ENCODE measurements at places on chromosomes 13 and 19.

DNA sequence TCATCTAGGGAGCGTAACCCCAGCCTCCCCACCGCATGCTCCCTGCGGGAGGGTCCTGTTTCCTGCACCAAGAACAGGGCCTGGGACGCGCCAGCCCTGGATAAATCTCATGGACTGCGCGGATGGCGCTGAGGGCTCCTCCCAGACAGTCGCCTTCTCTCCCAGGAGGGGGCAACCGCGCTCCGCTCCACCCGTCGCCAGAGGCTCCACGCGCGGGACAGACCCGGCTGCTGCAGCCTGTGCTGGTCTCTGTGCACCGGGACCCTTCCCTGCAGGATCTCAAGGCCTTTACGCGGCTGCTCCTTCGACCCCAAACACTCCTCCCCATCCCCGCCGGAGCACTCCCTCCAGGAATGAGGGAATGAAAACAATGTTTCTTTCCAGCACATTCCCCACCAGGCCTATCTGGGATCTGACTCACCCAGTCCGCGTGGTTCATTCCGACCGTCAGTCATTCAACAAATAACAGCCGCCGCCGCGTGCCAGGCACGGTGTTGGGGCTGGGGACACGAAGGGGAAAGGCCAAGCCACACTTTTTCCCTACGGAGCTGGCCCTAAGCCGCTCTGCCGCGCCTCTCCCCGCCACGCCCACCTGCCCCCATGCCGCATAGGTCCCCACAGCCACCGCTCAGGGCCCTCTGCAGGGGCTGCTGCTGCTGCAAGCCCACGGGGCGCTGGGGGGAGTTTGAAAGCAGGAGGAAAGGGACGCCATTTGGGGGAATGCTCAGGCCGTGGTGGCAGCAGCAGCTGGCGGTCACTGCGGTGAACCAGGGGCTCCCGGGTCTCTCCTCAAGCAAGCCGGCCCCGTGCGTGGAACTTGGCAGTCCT lies 6.0 kb downstream of the PNMA8B start:
- DNase-seq = peak; percentile 52

DNA sequence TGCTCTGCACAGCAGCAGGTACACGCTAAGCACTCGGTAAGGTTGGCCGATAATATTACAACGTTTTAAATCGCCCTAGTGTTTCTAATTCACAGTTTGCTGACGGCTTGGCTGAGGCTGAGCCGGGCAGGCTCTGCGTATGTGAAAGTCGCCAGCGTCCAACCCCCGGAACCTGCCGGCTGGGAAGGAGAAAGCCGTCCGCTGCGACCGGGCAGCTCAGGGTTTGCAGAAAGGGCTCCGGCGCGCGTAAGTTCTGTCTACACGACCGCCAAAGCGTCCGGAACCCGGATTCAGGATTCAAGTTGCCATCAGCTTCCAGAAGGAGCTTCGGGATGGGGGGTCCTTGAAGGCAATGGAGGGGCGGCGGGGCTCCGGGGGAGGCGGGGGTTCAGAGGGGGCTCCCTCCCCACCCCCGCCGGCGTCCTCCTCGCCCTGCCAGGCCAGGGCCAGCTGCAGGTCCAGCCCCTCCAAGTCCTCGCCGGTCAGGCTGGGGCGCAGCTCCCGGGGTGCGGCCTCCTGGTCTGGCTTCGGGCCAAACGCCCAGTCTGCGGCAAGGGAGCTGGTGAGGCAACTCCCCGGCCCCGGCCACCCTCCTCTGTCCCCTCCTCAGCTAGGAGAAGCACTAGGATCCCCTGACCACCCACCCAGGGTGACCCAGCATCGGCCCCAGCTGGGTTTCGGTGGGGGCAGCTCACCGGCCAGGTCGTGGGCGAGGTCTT lies 575 bp downstream of the SMIM44 start:
- DNase-seq = no peak

- no peak for DNase-seq
Observed at GRCh38 chr13:42239644-42240043, 32.3 kb upstream of the AKAP11 start.

DNA sequence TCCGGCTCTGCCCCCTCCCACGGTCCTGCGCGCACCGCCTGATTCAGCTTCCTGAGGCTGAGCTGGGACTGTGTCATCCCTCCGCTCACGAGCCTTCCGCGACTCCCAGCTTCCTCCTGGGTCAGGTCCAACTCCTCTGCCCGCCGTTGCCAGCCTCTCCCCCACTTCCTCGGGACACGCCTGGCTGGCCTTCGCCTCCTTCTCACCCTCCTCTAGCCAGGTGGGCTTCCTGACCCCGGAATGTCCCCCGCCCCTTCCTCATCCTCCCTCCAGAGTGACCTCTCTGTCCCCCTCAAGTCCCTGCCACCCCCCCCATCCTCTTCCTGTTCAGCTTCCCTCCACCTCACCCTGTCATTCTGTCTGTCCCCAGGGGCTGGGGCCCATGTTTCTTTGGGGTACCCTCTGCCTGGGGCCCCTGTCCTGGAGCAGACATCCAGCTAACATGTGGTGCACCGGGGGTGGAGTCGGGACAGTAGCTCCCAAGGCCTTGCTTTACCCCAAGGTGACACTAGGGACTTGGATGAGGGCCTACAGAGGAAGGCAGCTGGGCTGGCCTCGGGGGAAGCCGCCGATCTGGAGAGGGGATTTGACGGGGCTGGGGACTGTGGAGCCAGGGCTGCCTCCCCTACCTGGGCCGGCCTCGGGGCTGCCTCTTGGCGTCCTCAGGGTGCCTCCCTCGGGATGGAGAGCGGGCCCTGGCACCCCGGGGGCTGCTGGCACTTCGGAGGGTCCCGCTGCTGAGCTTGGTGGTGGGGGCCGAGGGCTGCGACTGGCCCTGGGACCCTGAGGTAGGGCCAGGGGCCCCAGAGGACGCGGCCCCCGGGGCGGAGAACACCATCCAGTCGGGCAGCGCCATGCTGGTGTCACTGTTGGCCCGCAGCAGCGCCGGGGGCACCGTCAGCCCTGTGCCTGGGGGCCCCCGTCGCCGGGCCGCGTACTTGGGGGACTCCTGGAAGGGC lies 16.5 kb downstream of the SHANK1 start:
- DNase-seq = no peak

GRCh38 chr19:11481534-11482383 lies 913 bp upstream of the ELAVL3 start:
- DNase-seq = no peak

DNA sequence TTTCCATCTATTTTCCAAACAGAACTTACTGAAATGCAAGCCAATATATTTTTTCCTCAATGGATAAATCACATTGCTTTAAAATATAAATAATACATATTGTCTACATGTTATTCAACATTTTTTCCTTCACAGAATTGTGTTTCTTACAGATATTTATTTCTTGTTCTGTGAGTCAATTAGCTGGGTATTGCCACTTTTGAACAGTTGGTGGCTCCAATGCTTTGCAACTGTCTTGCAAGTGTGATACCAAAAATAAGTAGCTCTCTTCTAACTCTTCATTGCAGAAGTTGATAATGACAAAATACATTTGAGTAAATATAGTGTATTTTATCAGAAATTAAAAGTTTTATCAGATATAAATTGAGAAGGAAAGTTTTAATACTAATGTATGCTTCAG lies 17.1 kb upstream of the GPC5 start:
- DNase-seq = no peak

- no peak for DNase-seq
Observed at GRCh38 chr13:79722885-79723445, 242.0 kb downstream of the NDFIP2 start.

GRCh38 chr19:18618236-18618635 lies 5.6 kb downstream of the TMEM59L start:
- no peak for DNase-seq

DNA sequence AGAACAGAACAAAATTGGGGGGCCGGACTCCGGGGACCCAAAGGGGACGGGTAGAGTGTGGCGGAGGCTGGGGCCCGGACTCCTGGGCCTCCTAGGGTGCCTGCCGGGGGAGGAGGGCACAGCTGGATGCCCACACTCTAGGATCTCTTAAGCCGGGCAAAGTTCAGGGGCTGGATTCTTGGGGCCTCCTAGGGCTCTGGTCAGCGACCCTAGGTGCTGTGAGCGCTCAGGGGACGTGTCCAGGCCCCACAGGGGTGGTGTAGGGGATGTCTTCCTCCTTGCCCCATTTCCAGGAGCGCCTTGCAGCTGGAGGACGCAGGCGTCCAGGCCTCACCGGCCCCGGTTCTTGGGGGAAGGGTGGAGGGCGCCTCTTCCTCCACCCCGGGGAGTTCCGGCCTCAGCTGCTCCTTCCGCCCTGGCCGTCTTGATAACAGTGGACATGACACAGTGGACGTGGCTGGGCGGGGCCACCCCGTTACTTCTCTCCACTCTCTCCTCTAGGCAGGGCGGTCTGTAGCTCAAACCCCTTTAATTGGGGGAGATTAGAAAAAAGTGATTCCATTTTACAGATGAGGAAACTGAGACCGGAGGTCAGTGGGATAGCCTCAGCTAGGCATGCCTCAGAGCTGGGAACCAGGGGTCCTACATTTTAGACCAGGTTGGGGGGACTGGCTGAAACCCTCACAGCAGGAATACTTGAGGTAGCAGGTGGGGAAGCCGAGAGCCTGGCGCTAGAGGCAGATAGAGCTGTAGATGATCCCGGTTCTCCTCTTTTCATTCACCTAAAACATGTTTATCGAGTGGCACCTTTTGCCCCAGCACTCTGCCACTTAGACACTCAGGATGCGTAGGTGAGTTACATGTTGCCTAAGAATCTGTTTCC lies 705 bp downstream of the STXBP2 start:
- DNase-seq = no peak

DNA sequence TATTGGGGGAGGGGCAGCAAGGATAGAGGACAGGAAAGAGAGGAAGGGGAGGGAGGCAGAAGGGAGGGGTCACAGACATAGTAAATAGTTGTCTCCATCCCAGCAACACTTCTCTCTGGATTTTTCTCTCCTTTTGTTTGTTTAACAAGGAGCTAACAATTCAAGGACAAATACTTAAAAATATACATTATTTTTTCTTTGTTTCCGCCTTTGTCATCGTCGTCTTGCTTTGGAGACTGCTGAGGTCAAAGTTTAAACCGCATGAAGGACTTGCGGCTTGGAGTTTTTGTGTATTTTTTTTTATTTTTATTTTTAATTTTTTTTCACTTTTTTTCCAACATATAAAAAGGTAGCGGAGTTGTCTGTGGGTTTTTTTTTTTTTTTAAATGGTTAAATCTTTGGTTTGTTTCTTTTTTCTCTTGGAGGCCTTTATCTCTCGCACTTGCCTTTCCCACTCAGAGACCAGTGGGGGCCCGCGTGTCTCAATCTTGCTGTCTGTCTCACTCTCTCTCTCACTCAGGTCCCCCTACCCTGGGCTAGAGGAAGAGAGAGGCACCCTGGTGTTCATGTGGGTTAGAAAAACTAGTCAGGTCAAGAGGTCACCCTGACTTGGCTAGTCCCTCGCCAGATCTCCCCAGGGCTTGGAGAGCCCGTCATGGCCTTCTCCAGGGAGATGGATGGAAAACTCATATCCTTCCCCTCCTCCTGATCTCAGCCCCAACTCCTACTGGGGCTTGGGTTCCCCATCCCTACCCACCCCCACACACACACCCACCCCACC lies 11.0 kb downstream of the ZNF574 start:
- no peak for DNase-seq

- DNase-seq = no peak
Observed at GRCh38 chr13:111540486-111540885, 220.0 kb downstream of the TEX29 start.

DNA sequence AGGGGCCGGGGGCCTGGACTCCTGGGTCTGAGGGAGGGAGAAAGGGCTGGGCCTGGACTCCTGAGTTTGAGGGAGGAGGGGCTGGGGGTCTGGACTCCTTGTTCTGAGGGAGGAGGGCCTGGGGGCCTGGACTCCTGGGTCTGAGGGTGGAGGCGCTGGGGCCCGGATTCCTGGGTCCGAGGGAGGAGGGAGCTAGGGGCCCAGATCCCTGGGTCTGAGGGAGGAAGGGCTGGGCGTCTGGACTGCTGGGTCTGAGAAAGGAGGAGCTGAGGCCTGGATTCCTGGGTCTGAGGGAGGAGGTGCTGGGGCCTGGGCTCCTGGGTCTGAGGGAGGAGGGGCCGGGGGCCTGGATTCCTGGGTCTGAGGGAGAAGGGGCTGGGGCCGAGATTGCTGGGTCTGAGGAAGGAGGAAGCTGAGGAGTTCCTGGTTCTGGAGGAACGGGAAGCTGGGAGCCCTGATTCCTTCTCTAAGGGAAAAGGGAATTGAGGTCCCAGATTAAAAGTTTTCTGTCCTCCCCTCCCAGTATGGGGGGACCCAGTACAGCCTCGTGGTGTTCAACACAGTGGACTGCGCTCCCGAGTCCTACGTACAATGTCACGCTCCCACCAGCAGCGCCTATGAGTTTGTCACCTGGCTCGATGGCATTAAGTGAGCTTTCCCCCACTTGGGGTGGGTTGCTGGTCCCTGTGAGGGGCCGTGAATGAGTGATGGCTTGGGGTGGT lies 721 bp downstream of the MED25 start:
- DNase-seq = no peak

DNA sequence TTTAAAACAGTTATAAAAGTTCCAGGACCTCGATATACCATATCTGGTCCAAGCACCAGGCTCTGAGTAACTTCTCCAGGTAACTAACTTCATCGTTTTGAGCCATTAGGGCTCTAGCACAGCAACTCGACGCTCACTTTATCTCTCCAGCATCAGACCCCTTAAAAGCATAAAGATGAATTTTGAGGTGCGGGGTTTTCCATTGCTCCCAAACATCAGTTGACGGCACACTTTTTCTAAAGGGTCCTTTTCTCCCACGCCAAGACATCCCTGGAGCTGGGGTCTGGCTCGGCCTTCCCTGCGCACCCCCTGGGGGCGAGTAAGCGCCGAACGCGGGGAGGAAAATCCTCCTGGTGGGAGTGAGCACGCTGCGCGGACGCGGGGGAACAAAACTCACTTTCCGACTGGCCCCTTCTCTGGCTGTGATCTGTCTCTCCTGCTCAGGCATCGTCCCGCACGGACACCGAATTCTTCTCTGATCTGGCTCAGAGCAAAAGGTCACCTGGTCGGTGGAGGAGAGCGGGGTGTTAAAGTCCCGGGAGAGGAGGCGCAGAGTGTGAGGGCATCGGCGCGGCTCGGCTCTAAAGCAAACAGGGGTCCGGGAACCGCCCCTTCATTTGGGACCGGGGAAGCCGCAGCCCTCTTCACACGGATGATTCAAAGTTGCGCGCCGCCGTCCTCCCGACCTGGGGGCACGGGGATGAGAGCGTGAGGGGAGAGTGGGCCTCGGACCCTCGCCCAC lies at the start of gene ATP7B:
Gene ATP7B (minus strand): TSS at position 561 of the 742 bp plus-strand sequence. CDS start 113 bp downstream, at position 448.
- DNase-seq = peak; percentile 59

Data from mesothelial cell of epicardium (in vitro differentiated cells).